Effector memory CD4-positive, alpha-beta T cell (primary cell): ENCODE measurements at places on chromosomes 13 and 19.

- no peak for DNase-seq
Measured at GRCh38 chr13:82076496-82076895, 1735.6 kb upstream of the SPRY2 start.

GRCh38 chr13:106424805-106425204 lies 110.7 kb downstream of the EFNB2 start:
- DNase-seq = no peak

DNA sequence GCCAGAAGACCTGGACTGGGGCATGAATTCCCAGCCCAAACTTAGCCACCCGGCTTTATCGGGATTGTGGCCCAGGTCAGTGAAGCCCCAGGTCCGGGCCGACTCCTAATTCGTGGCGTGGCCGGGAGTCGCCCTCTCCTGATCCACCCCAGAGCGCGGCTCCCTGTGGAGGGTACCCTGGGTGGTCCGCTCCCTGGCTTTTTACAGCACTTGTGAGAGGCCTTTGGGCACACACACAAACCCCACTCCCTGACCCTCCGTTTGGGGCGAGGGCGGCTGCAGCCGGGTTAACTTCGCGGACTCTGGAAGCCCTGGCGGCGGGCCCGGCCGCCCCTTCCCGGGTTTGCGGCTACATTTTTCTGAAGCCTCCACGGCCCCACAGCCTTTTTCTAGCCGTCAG lies 56.4 kb downstream of the ZNF568 start:
- DNase-seq = no peak

- DNase-seq = no peak
Measured at GRCh38 chr13:109436841-109437240, 349.5 kb downstream of the IRS2 start.

- DNase-seq = no peak
Measured at GRCh38 chr13:36882829-36883390, 37.1 kb downstream of the SMAD9 start.

- no peak for DNase-seq
Measured at GRCh38 chr19:18972301-18972811, 31.3 kb upstream of the HOMER3 start.

GRCh38 chr13:37109051-37109678 lies 3.7 kb upstream of the CSNK1A1L start:
- no peak for DNase-seq

DNA sequence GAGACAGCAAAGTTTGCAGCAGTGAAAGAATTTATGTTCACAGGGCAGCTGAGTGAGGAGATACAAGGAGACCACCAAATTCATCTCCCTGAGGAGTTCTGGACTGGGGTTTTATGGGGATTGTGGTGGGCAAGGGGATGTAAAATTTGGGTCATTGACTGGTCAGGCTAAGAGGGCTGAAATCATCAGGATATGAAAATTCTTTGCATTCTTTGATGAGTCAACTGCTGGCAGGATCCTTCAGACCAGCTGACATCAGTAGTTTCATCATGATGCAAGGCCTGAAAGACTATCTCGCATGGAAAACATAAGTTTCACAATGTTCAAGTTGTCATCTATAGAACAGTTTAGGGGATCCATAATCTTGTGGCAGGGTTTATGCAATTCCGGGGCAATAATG lies 869.5 kb upstream of the PCDH9 start:
- no peak for DNase-seq

- DNase-seq = no peak
Measured at GRCh38 chr19:38792250-38793111, 3.5 kb downstream of the LGALS7B start.

DNA sequence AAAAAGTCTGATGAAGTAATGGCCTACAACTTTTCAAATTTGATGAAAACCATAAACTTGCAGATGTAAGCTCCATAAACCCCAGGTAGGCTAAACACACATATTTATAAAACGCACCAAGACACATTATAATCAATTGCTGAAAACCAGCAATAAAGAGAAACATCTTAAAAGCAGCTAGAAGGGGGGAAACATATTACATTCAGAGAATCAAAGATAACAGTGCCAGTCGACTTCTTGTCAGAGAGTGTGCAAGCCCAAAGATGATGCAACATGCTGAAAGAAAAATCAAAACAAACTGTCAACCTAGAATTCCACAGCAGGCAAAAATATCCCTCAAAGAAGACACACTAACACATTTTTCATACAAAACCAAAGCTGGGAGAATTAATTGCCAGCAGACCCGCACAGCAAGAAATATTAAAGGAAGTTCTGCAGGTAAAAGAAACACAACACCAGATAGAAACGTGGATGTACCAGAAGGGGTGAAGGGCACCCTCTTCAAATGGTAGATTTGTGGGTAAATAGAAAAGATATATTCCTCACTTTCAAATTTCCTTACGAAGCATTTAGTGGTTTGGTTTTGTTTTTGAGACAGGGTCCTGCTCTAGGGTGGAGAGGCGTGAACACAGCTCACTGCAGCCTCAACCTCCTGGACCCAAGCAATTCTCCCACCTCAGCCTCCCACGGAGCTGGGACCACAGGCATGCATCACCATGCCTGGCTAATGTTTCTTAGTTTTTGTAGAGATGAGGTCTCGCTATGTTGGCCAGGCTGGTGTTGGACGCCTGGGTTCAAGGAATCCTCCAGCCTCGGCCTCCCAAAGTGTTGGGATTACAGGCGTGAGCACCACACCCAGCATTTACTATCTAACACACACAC lies 16.5 kb upstream of the ATP1A3 start:
- DNase-seq = no peak

DNA sequence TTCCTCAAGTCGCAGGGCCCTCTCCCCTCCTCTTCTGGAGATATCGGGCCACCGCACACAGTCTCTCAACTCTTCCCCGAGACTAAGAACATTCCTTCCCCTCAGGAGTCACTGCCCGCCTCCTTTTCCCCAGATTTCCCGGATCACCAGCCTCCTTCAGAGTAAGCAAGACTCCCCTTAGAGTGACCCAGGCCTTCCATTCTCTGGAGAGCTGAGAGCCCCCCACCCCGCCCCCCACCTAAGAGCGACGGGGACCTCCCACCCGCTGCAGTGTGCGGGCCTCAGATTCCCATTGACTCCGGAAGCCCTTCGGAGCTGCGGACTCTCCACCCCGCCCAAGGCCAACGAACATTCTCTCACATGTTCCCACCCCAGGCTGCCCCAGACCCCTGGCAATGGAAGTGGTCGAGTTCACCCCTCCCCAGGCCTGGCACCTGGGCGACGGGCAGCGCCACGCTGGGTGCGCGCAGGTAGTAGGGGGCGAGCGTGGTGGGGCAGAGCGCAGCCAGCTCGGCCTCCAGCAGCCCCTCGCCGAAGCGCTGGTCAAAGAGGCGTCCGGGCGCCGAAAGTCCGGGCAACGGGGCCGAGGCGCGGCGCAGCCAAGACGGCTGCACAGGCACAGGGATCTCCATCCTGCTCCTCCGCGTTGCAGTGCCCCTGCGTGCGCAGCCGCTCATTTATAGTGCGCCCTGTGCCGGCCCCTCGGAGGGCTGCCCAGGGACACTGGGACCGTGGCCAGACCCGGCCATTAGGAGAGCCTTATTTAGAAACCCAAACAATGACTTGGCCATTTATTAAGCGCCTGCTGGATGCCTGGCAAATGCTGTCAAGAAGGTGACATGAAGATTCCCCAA lies at the start of gene HSPB6:
Gene HSPB6 (minus strand): TSS at position 653 of the 854 bp plus-strand sequence. CDS start 21 bp downstream, at position 632.
- DNase-seq = no peak

- DNase-seq = no peak
Measured at GRCh38 chr19:677601-678436, 1.6 kb downstream of the FSTL3 start.

DNA sequence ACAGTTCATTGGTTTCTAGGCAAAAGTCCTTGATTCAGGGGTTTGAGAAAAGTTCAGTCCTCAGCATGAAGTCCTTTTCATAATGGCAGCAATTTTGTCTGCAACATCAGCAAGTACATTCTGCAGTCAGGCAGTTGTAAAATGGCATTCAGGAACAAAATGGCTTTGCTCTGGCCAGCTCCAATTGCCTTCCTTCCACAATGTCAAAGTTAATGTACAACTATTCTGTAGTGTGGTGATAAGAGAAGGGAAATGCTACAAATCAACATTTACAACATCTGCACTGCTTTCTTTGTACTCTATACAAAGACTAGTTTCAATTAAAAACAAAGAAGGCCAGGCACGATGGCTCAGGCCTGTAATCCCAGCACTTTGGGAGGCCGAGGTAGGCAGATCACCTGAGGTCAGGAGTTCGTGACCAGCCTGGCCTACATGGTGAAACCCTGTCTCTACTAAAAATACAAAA lies 1.8 kb upstream of the NEK3 start:
- DNase-seq = no peak

- DNase-seq = no peak
Measured at GRCh38 chr13:87208636-87209035, 462.5 kb upstream of the SLITRK5 start.

- no peak for DNase-seq
Measured at GRCh38 chr13:44412346-44412935, 38.8 kb downstream of the SERP2 start.

- DNase-seq = no peak
Measured at GRCh38 chr19:14434543-14435319, 1.6 kb downstream of the PKN1 start.

- peak; percentile 34 for DNase-seq
Measured at GRCh38 chr19:15812060-15812722, 3.3 kb downstream of the OR10H1 start.

- no peak for DNase-seq
Measured at GRCh38 chr13:20294497-20294896, 62.4 kb upstream of the GJB6 start.

DNA sequence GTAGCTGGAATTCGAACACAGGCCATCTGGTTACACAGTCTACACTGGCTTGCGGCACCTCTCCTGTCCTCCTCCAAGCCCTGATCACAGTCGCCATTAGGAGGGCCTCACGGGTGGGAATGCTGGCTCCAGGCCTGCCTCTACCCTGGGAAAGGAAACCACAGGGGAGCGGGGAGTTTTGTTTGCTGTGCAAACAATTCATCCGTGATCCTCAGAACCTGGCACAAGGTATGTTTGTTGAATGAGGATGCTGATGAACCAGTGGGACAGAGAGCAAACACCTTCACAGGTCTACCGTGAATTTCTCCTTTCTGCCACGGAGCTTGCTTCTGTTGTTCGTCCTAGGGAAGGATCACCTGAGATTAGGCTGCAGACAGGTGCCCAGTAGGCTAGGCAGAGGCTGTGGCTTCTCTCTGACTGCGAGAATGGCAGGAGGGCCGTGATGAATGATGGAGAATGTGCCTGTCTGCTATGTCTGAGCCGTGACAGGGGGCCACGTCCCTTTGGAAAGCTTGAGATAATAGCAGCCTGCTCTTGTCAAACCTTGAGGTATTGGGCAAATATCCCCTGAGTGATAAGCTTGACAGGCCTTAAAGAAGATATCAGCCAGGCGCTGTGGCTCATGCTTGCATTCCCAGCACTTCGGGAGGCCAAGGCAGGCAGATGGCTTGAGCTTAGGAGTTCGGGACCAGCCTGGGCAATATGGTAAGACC lies 36.7 kb downstream of the PIN1 start:
- no peak for DNase-seq

- DNase-seq = no peak
Measured at GRCh38 chr13:66344805-66345517, 885.2 kb downstream of the PCDH9 start.

DNA sequence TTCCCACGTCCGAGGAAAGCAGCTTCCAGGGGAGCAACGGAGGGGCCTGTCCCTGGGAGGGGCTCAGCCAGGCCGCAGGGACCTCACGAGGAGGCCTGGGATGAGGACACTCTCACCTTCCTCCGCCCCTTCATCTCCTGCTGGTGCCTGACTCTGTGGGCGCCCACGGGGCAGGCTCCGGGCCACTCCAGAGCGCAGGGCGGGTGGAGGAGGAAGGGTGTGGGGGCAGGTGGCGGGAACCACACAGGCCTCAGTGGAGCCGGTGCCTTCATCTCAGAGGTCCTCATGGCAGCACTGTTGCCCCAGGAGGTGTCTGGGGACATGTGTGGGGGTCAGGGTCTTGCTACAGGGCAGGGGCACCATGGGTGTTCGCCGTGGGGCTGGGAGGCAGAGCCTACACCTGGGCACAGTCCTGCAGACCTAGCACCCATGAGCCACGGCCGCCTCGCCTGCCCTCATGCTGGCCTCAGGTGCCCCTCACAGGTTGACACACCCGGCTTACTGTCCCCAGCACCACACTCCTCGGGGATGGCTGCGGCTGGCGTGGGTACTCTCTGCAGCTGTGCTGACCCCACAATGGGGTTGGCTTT lies 10.1 kb upstream of the TMEM255B start:
- DNase-seq = no peak

- no peak for DNase-seq
Measured at GRCh38 chr13:77702366-77702765, 4.9 kb downstream of the SLAIN1 start.

DNA sequence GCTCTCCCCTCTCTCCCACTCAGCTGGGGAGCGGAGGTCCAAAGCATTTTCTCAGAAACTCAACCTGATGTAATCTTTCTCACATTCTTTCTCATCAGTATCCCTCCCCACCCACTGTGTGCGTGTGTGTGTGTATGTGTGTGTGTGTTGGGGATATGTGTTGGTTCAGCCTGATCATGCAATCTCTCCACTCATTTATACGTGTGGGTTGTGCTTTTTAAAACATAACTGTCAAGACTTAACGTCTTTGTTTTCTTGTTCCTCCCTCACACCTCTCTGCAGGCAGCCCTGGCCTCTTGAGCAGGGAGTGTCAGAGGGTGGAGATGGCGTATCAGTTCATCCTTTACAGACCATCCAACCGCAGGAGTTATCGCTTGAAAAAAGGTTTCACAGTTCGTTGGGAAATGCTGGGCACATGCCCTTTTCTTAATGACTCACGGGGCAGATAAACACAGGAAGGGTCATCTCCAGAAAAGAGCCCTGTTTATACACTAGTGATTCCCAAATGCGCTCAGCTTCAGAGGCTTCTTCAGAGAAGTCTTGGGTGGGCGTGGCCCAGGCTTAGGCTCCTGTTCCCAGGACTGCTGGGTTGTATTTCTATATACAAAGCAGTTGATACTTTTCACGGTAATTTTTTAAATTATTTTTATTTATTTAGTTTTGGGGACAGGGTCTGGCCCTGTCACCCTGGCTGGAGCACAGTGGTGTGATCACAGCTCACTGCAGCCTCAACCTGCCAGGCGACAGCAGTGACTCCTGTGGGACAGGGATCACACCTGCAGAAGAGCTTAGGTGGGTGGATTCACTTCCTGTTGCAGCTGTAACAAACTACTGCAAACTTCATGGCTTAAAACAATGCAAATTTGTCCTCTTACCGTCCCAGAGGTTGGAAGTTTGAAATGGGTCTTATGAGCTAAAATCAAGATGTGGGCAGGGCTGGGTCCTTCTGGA lies 60.3 kb downstream of the CCDC70 start:
- DNase-seq = no peak

- no peak for DNase-seq
Measured at GRCh38 chr19:57615346-57615745, 1.3 kb downstream of the ZNF134 start.

DNA sequence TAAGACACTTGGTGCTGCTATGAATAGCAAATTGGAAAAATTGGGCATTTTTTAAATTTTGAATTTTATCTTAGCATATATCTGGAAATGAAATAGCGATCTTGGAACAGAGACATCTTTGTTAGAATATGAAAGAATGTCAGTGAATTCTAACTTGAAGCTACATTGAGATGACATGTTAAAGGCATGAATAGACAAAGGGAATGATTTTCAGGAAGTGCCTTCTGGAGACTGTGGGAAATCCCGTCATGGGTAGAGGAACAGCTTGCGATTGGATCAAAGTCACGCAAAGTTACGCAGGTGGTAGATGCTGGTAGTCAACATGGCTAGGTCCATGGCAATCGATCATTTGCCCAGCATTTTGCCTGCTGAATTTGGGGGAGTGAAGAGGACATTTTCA lies 43.5 kb downstream of the LRCH1 start:
- DNase-seq = no peak

GRCh38 chr13:114130837-114131582 lies 1.4 kb downstream of the RASA3 start:
- peak; percentile 53 for DNase-seq

- no peak for DNase-seq
Measured at GRCh38 chr13:96072392-96072791, 17.5 kb upstream of the HS6ST3 start.
